ENCODE measurements at places on chromosomes 11 and 22.

GRCh38 chr11:8294251-8294935 is 30.7 kb upstream of the LMO1 start:
- no peak for DNase-seq

- DNase-seq: no peak
These were observed 10.6 kb upstream of the MYO7A start for GRCh38 chr11:77117492-77117891.

DNA sequence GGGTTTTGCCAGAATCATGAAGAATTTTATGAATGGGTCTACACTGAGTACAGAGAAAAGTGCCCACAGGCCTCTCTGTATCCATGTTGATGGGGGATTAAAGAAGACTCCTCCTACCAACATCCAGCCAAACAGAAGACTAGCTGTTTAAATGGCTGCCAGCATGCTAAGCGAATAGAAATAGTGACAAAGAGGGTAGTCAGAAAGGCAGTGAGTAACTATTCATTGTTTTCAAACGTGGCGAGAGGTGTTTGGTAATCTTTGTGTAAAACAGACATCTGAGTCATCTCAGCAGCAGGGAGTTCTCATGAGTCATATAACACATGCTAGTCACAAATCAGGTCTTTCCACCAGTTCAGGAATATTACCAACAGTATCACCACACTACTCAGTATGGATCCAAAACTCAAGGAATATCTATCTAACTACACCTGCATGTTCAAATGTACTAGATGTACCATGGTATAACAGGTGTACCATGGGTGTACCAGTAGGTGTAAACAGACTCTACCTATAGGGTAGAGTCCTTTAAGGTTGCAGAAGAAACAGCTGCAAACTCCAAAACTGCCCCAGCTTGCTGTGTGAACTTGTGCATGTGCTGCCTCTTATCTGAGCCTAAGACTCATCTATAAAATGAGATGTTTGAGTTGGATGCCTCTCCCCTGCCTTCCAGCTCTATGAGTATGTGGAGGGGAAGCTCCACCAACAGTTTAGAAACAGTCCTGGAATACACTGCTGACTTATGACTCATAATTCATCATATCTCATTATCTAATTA is 82.0 kb downstream of the SLC1A2 start:
- peak; percentile 99 for DNase-seq

DNA sequence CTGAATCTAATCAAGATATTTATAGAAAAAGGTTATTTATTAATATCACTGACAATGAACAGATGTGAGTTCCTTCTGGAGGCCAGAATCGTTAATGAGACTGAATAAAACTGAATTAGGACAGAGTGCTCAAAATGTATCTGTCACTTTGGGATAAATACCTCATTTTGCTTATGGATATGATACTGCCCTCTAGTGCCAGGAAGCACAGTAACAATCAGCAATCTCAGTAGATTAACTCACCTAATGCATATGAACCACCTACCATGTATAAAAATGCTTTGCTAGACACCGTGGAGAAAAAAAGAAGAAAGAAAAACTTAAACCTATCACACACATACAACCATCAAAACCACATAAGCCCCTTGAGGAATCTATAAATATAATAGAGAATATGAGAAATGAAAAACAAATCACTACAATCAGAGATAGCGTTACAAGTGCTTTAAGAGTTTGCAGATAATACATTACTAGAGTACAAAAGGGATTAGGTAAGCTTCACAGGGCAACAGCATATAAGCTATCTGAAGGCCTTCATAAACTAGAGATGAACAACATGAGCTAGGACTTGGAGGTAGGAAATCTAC is 117.4 kb downstream of the SGSM3 start:
- DNase-seq: peak; percentile 63

- DNase-seq: peak; percentile 23
These were observed 14.7 kb downstream of the SSH3 start for GRCh38 chr11:67317888-67318555.

- DNase-seq: peak; percentile 59
These were observed 116.8 kb downstream of the MED15 start for GRCh38 chr22:20624161-20624616.

DNA sequence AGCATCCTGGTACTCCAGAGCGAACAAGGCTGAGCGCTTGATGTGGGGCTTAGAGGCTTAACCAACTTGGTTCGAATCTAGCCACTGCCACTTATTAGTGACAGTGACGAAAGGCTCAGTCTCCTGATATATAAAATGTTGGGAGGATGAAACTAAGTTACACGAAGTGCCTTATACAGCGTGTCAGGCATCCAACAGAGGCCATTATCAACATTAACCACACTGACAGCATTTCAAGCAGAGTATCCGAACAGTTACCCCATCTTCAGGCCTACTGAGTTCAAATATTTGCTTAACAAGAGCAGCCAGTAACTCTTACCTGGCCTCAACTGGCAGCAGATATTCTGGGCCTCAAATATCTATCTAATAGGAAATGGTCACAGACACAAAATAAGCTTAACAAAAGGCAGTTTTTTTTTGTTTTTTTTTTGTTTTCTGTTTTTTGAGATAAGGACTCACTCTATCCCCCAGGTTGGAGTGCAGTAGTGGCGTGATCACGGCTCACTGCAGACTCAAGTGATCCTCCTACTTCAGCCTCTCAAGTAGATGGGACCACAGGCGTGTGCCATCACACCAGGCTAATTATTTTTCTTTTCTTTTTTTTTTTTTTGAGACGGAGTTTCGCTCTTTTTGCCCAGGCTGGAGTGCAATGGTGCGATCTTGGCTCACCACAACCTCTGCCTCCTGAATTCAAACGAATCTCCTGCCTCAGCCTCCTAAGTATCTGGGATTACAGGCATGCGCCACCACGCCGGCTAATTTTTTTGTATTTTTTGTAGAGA is 2.9 kb downstream of the SERPIND1 start:
- no peak for DNase-seq

GRCh38 chr11:5666402-5666793 is 18.5 kb downstream of the TRIM5 start:
- no peak for DNase-seq

- no peak for DNase-seq
These were observed 3.5 kb upstream of the BACE1-AS start for GRCh38 chr11:117287668-117288067.

GRCh38 chr22:23106344-23106743 is 35.4 kb downstream of the RSPH14 start:
- no peak for DNase-seq

- no peak for DNase-seq
These were observed 33.0 kb downstream of the DKK3 start for GRCh38 chr11:11975201-11976092.

GRCh38 chr11:81380395-81380794 is 1353.3 kb downstream of the FAM181B start:
- DNase-seq: no peak

DNA sequence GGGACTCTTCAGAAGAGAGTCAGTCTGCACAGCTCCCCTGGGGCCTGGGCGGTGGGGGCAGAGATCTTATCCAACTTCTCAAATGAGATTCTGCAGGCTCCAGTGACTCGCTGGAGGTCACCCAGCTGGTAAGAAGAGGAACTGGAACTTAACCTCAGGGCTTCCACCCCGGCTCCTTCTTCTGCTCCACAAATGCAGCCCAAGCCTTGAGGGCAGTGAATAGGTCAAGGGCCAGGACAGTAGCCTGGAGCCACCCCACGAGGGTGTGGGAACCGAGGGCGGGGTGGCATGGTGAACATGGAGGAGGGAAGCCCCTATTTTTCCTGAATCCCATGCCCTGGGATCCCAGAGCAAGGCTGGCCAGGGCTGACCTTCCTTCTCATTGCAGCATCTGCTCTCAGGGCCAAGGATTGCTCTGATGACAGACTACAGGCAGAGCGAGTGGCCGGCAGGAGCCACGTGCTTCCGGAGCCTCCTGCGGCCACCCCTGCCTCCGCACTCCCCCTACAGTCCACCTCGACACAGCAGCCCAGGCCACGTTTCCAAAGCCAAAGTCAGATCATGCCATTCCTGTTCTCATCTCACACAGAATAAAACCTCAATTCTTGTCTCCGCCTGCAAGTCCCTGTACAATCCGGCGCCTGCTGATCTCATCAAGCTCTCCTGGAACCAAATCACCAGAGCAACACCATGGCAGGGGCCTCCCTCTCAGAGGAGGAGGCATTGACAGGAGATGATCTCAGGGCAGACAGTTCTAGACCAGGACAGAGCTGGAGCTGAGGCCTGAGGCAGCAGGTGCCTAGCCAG is 21.1 kb upstream of the UPK3A start:
- DNase-seq: peak; percentile 80

DNA sequence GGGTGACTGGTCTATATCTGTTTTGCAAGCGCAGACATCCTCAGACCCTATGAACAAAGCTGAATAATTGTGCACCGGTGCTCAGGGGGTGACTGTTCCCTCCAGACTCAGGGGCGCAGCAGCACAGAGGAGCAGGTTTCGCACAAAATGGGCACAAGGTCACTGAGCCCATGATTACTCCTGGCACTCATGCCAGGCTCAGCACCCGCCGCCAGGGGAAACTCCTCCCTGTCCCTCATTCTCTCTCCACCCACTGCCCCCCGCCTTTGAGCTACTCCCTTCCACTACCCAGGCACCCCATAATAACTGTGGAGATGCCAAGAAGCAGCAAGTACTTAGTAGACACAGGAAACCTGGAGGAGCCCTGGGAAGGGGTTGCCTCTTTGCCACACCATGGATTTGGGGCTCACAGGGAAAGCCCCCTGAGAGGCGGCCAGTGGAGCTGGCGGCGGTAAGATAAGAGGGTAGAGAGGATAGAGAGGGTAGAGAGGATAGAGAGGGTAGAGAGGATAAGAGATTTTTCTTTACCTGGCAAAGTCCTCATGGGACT is 198.8 kb downstream of the CTTN start:
- no peak for DNase-seq

DNA sequence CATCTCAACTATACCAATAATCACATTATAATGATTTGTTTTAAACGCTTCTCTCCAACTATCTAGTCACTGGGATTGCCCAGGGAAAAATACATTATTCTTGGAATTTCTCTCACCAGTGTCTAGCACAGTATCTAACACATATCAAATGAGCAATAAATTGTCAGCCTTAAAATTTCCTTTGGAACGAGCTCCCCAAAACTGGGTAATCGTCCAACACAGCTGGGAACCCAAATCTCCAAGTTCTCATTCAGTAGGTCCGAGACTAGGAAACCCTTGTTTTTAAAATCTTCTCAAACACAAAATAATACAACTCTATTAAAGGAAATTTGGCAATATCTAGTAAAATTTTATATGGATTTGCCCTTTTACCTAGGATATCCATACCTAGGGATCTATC is 327.8 kb upstream of the ARHGAP42 start:
- DNase-seq: no peak

GRCh38 chr22:25950111-25950510 is 208.1 kb downstream of the MYO18B start:
- DNase-seq: no peak

GRCh38 chr22:25742918-25743708 is 1.1 kb downstream of the MYO18B start:
- no peak for DNase-seq

- DNase-seq: peak; percentile 30
These were observed 287 bp downstream of the RPS13 start for GRCh38 chr11:17077240-17077519.

- DNase-seq: no peak
These were observed 281.5 kb upstream of the NARS2 start for GRCh38 chr11:78856211-78856610.

- DNase-seq: no peak
These were observed 21.8 kb downstream of the RPL3 start for GRCh38 chr22:39297490-39298240.

- no peak for DNase-seq
These were observed 1.2 kb upstream of the TSSK2 start for GRCh38 chr22:19129871-19130270.

DNA sequence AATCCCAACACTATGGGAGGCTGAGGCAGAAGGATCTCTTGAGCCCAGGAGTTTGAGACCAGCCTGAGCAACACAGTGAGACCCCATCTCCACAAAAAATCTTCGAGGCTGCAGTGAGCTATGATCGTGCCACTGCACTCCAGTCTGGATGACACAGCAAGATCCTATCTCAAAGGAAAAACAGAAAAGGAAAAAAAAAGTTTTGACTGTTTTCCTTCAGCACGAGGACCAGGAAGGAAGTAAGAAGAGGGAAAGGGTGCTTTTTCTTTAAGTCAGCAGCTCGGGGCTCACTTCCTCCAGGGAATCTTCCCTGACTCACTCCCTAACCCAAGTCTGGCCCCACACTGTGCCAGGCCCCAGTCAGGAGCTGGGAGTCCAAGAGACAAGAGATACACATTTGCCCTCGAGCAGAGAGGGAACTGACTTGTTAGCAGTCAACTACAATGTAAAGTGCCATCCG is 14.2 kb downstream of the ARRB1 start:
- DNase-seq: peak; percentile 82

- peak; percentile 28 for DNase-seq
These were observed 8.8 kb upstream of the OR2AT4 start for GRCh38 chr11:75105462-75105925.

DNA sequence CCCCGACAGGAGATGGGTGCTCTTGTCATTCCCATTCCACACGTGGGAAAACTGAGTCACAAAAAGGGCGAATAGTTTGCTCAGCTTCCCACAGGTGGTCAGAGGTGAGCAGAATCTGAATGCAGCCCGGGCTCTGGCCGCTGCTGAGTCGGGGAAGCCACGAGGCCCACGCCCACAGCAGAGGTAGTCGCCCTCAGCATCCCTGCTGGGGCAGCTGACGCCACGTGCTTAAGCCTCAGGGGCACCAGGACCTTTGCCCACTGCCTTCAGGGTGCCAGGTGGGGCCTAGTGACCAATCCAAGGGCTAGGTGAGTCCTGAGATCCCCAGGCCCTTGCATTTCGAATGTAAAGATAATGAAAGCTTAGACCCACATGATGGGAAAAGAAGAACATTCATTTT is 24.2 kb upstream of the ARFGAP3 start:
- no peak for DNase-seq

- no peak for DNase-seq
These were observed 64.4 kb downstream of the INSC start for GRCh38 chr11:15179167-15179566.

GRCh38 chr11:60957188-60957587 is 5.2 kb upstream of the SLC15A3 start:
- peak; percentile 32 for DNase-seq

Measured in ELR (cell line).